ENCODE measurements at places on chromosomes 1 and 21.

GRCh38 chr1:19432943-19433718, 52.2 kb downstream of the CAPZB start:
- no peak for DNase-seq

GRCh38 chr1:218666263-218666662, 321.1 kb downstream of the TGFB2 start:
- no peak for DNase-seq

DNA sequence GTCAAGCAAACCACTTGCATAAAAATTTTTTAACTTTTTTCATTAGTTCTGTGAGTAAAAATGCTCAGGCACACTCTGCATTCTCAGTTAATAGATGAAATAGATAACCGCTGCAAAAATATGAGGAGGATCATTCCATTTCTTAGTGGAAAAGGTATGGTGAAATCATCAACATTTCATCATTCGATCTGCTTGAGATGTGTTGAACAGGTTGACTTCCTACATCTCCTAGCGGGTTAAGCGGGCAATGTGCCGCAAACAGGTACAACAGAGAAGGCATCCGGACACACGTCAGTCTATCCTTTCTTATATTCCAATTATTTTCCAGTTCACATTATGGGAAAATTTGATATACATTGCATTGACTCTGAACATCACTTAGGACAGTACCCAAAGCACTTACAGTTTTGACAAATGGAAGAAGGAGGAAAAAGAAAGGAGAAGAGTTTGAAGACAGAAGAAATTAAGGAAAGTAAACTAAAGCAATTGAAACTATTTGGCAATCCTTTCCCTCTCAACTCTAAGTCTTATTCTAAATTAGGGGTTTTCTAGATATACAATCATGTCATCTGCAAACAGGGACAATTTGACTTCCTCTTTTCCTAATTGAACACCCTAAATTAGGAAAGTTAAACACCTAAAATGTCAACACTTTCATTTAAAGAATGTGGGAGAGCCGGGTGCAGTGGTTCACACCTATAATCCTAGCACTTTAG, 33.5 kb downstream of the NIBAN1 start:
- no peak for DNase-seq

DNA sequence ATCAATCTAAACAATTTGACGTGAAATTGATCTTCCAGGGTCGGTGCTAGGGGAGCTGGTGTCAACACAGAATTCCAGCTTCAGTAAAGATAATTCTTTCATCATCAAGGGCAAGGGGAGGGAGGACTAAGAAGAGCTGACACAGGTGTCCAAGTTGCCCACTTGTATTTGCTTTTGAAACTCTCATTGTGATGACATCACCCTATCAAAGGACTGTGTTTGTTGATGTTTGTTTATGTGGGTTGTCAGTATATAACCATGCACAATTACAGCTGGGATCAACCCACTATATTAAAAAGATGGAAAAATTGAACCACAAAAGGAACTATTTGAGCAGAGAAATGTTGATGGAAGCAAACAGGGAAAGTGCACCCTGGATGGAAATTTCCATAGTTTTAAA, 48.8 kb downstream of the ZC3H11B start:
- DNase-seq, result no peak

DNA sequence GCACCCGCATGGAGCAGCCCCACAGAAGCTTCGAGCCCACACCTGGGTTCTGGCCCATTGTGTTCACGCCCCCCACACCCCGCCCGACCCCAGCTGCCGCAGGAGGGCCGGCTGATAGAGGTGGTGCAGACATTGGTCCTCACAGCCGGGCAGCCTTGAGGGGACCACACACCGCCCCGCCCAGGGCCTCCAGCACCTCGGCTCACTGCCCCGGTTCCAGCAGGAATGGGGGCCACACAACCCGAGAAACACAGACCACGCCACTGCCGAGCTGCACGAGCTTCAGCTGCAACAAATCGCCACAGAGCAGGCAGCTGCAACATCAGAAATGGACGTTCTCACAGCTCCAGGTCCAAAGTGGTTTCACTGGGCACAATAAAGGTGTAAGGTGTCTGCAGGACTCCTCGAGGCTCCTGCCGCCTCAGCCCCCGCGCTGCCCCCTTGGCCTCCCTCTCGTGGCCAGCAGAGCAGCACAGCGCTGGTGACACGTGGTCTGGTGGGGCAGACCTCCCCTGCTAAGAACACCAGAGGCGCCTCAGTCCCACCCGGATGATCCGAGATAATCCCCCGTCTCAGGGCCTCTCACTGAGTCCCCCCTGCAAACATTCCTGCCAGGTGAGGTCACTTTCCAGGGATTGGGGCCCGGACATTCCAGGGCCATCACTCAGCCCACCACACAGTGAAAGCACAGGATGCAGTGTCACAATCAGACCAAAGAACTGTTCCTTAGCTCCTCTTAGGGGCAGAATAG, 62.3 kb upstream of the ADARB1 start:
- no peak for DNase-seq

GRCh38 chr1:47651311-47652089, 213.7 kb downstream of the FOXD2 start:
- DNase-seq, result no peak

DNA sequence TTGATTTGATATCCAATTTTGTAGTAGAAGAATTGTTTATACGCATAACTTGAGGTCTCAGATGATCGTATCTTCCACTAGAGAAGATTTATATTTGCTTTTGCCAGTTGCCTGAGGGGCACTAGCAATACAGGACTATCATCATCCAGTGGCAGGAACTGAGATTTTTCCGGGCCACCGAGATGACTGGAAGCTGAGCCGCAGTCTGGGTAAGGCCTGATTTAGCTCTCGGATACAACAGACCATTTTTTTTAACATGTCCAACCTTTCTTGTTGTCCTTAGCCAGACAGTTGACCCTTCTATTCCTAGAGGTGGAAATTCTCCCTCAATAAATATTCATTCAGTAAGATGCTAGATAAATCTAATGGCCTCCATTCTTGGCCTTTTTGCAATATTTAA, 25.4 kb upstream of the GUCA2B start:
- no peak for DNase-seq

DNA sequence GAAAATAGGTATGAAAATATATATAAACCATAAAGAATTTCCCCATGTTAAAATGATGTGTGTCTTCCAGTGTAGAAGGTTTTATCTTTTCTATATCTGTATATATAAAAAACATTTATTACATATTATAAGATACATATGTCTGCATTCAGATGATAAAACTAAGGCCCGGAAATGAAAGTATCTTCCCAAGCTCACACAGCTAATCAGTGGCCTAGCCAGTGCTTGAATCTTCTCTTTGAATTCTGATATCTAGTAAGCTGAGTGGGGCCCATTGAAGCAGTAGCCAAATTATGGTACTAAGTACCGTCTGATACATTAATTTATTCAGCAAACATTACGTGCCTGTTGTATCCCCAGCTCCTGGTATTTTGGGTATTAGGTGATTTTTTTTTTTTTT, 28.6 kb downstream of the UCK2 start:
- DNase-seq, result no peak

DNA sequence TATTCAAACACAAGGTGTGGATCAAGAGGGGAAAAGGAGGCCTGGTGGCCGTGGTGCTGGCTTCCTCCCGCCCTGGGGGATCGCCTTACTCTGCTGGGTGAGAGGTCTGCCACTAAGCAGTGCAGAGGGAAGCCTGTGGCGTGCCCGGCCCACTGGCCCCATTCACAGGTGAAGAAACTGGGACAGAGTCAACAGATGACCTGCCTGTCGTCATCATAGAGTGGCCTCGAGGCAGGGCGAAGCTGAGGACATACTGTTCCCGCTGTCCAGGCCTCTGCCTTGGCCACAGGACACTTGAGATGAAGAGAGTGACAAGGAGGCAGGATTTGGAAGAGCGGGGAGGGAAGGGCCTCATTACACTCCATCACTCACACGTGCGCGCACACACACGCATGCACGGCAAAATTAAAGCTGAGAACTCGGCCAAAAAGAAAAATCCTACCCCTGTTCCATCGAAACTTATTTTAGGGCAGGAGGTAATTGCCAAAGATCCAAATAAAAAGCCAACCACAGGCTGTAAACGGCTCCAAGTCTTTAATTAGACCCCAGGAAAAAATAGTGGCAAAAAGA, 50.5 kb downstream of the CASZ1 start:
- DNase-seq, result no peak

DNA sequence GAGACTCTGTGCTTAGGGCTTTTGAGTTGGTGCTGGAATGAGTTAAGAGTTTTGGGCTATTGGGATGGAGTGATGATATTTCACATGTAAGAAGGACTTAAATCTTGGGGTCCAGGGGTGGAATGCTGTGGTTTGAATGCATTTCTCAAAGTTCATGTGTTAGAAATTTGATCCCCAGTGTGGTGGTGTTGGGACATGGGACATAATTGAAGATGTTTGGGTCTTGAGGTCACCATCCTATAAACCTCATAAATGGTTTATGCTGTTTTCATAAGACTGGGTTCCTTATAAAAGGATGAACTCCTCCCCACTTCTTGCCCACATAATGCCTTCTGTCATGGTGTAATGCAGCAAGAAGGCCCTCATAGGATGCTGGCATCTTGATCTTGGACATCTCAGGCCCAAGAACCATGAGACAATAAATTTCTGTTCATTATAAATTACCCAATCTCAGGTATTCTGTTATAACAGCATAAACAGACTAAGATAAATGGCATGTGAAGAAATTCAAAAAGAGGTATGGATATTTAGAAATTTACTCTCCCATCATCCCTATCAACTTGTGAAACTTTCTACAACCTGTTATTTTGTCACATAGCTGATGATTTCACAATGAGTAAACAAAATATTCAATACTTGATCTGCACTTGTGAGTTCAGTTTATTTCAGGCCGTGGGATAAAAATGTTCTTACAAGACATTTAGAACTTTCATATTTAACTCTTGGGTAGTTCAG, 48.0 kb upstream of the NEK7 start:
- DNase-seq, result no peak

DNA sequence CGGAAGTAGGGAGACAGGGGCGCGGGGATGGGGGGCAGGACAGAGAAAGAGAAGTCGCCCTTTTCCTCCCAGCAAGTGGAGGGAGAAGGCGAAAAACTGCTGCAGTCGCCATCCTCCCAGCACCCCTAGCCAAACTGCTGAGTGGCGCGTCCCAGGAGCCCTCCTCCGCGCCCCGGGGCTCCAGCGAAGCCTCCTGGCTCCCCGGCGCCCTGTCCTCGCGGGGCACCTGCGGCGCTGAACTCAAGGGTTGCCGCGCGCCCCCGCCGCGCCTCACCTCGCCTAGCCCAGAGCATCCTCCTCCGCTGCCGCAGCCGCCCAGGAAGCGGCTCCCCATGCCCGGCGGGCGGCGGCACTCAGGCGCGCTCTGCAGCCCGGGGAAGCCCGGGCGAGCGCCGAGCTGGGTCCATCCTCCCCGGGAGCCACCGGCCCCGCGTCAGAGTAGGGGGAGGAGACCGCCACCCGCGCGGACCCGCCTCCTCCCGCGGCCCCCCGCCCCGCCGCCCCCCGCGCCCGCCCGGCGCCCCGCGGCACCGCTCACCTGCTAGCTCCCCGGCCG, at the start of gene DAB1:
Gene DAB1, minus strand, starts transcription at position 405 of the 556 bp plus-strand sequence. CDS start 133,030 bp downstream, outside the sequence.
- no peak for DNase-seq

DNA sequence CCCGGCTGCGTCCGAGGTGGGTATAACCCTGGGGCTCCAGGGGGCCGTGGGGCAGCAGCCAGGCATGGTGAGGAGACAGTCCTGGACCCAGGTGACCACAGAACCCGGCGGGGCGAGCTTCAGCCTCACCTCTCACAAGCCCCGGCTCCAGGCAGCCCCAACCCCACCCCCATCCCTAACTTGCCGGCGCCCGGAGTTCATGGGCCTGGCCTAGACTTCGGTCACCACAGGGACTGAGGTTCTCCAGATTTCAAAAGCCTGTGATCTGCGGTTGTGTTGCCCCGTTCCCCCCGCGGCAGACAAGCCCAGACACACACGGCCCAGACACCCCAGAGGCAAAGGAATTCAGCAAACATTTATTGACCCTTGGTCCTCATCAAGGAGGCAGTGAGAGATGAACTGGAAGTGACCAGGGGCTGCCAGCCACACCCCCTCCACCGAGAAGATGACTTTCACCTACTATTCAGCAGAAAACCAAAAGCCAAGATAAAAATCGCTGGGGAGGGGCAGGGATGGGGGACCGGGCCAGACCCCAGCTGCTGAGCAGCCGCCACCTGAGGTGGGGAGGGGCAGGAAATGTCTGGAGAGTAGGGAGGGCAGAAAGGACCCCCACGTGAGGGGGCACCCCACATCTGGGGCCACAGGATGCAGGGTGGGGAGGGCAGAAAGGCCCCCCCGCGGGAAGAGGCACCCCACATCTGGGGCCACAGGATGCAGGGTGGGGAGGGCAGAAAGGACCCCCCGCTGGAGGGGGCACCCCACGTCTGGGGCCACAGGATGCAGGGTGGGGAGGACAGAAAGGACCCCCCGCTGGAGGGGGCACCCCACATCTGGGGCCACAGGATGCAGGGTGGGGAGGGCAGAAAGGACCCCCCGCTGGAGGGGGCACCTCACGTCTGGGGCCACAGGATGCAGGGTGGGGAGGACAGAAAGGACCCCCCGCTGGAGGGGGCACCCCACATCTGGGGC, 3.9 kb downstream of the HES4 start:
- DNase-seq, result no peak

GRCh38 chr1:1527092-1527816, 13.2 kb downstream of the TMEM240 start:
- DNase-seq, result no peak

DNA sequence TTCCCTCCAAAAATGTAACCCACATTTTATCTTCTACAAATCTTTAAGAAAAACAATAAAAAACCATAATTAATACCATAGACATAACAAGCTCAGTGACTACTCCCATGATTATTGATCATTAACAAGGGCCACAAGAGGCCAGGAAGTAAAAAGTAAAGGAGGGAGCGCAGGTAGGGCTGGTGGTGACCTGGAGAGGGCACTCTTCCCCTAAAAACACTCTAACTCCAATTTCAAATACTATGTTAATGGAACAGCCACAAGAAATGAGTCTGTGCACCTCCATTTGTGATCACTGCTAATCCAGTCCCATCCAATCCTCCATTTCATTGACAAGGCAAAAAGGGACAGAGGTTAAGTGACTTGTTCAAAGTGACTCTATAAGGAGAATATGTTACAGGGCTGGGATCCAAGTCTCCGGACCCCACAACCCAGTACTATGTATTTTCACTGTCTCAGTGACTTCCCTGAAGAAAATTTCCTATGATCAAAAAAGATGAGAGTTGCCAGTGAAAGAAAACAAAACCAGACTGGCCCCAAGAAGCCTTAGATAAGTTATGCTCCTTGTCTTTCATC, 41.2 kb upstream of the CFAP298 start:
- DNase-seq, result no peak

All from stimulated activated CD8-positive, alpha-beta memory T cell treated with anti-CD3 and anti-CD28 coated beads, Interleukin-7, amount 100 ng/mL, for 24 hours (primary cell).